ENCODE measurements at places on chromosomes 4 and X. TPM values are rescaled to one million over a fixed set of nuclear protein-coding genes. Genes with fewer than 3 reads are reported as not detected.

The SLC10A4 gene
- total RNA-seq: 0.37 TPM

The CXCL8 gene
- 14.3 TPM for total RNA-seq

The PNPLA4 gene
- total RNA-seq: 15.8 TPM

The GJB1 gene
- not detected for total RNA-seq

The CCDC149 gene
- 4.4 TPM for total RNA-seq

The XAGE1A gene
- total RNA-seq: not detected

The TMPRSS11A gene
- not detected for total RNA-seq

The ASB9 gene
- 2.2 TPM for total RNA-seq

The OTUD6A gene
- total RNA-seq: not detected

The SLC6A14 gene
- total RNA-seq: not detected

The ALAS2 gene
- total RNA-seq: not detected

The RASSF6 gene
- total RNA-seq: under 0.01 TPM

The MAGEC2 gene
- total RNA-seq: not detected

The SH3D19 gene
- total RNA-seq: 86.0 TPM

The CYLC1 gene
- not detected for total RNA-seq

The FGD1 gene
- 8.5 TPM for total RNA-seq

The GC gene
- total RNA-seq: not detected

The ADH1A gene
- not detected for total RNA-seq

The GLRB gene
- total RNA-seq: 1.5 TPM

The HMX1 gene
- not detected for total RNA-seq

The MTNR1A gene
- not detected for total RNA-seq

The POU3F4 gene
- not detected for total RNA-seq

The TLR2 gene
- total RNA-seq: 3.7 TPM

The WNK3 gene
- total RNA-seq: 0.20 TPM

The HCCS gene
- 11.8 TPM for total RNA-seq

The ZFP92 gene
- under 0.01 TPM for total RNA-seq

The SMARCAD1 gene
- total RNA-seq: 35.6 TPM

The LRAT gene
- not detected for total RNA-seq

The TRPC5OS gene
- not detected for total RNA-seq

The TCEAL7 gene
- total RNA-seq: 26.2 TPM

The HDX gene
- 5.3 TPM for total RNA-seq

The TAB3 gene
- 9.9 TPM for total RNA-seq

The NEUROG2 gene
- total RNA-seq: not detected

The MAGEA9B gene
- not detected for total RNA-seq

The TLR10 gene
- total RNA-seq: not detected

The TMEM35A gene
- total RNA-seq: 1.6 TPM

The SSX7 gene
- not detected for total RNA-seq

The CYSLTR1 gene
- total RNA-seq: not detected

The FGFR3 gene
- total RNA-seq: 2.2 TPM

The ARHGEF38 gene
- total RNA-seq: not detected

The VSIG1 gene
- total RNA-seq: under 0.01 TPM

The ARHGAP6 gene
- total RNA-seq: 29.7 TPM

The ERVMER34-1 gene
- 0.20 TPM for total RNA-seq

The ANK2 gene
- 150 TPM for total RNA-seq

The OCRL gene
- total RNA-seq: 17.2 TPM

The FAAH2 gene
- not detected for total RNA-seq

The IL13RA1 gene
- total RNA-seq: 44.8 TPM
